ENCODE measurements at places on chromosomes 12 and 14. TPM values are rescaled to one million over a fixed set of nuclear protein-coding genes. Genes with fewer than 3 reads are reported as not detected.

GRCh38 chr12:64412459-64412858, 8.3 kb downstream of the XPOT start:
- DNase-seq: no peak

DNA sequence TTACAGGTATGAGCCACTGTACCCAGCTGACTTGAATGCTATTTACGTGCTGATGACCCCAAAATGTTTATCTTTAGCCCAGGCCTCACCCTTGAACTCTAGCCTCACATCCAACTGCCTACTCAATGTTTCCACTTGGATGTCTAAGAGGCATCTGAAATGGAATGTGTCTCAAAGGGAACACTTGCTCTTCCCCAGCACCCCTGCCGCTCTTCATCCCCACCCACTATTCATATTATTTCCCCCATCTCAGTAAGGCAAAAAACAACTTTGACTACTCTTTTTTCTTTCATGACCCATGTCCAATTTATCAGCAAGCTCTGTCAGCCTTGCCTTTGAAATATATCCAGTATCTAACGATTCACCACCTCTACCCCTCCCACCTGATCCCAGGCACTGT, 204.6 kb downstream of the PAWR start:
- no peak for DNase-seq

DNA sequence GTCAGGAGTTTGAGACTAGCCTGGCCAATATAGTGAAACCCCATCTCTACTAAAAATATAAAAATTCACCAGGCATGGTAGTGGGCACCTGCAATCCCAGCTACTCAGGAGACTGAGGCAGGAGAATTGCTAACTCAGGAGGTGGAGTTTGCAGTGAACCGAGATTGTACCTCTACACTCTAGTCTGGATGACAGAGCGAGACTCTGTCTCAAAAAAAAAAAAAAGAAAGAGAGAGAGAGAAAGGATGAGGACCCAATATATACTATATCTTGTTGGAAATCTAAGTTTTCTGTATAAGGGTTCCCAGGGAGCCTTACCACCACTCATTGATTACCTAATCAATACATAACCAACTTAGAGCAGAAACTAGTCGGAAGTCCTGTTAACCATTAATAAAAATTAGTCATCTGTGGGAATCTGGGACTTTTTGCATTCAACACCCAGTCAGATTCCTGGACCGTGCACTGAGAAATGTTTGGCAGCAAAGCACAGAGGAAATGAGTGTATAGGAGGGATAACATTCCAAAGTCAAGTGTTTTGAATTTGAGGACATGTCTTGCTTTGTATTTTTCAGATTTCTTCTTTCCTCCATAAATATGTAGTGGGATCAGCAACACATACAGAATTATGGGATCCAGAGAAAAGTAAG, 44.8 kb upstream of the NR2C1 start:
- DNase-seq: peak; percentile 86

DNA sequence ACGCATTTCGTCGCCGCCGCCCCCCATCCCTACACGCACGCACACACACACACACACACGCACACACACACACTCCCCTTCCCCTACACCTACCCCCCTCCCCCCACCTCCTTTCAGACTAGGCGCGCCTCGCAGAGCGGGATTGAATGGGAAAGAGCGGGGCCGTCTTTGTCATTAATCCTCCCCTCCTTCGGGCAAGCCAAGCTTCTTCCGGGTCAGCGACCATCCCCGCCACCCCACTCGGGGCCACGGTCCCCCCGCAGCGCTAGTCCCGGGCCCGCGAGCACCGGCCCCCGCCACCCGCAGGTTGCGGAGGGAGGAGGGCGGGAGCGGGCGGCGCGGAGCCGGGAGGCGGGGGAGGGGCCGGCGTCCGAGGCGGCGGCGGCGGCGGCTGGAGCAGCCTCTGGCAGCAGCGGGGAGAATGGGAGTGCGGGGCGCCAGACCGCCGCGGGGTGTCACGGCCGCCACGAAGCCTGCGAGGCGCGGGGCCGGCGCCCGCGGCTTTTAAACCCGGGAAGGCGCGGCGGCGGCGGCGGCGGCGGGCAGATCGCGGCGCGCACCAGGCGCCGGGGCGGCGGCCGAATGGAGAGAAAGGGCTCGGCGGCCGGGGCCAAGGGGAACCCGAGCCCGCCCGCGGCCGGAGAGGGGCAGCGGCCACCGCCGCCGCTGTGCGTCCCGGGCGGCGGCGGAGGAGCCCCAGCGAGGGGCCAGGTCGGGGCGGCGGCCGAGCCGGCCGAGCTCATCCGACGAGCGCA, at the start of gene TTC9:
TSS of gene TTC9 (plus strand) at position 369 of the 755 bp plus-strand sequence. CDS start at position 583, 214 bp downstream.
- DNase-seq: peak; percentile 35

- DNase-seq: no peak
These were observed 23.1 kb upstream of the PALS1 start for GRCh38 chr14:67218126-67218525.

The RACGAP1 gene
- 292 TPM for total RNA-seq

DNA sequence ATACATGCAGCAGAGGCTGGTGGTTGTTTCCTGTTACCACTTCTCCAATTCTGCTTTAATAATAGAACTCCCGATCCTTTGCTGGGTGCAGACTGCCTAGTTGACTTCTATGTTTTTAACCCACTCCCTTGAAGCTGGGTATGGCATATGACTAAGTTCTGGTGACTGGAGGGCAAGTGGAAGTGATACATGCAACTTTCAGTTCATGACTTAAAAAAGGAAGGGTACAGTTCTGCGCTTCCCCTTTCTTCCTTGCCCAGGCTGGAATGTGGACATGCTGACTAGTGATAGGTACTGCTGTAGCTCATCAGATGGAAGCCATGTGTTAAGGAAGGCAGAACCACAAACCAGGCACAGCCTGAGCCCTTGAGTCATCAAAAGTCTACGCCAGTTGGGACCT, 2.4 kb upstream of the A2M start:
- no peak for DNase-seq

DNA sequence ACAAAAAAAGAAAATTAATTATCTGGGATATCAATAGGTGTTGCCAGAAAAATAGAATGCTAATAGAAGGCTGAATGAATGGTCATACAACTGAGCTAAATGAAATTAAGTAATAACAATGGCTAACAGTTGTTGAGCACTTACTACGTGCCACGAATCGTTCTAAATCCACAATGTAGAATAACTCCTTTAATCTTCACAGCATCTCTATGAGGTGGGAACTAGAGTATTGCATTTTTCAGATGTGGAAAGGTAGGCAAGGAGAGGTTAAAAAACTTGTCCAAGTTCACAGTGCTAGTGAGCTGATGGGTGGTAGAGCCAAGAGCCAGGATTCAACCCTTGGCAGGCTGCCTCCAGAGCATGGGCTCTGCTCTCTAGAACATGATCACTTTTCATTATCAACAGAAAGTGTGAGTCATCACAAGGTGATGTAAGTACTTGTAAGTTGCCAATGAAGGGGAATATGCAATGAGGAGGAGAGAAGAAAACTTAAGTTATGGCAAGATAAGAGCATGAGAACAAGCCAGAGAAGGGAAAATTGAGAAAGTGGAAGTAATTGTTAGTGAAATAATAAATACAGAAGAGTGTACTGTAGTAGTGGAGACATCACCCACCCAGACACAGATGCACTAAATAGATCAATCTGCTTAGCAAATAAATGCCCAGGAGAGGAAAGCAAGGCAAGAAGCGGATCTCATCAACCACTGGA, 122.1 kb downstream of the PRKD1 start:
- DNase-seq: peak; percentile 81

The PLBD1 gene
- total RNA-seq: 1.9 TPM

The VRTN gene
- total RNA-seq: not detected

DNA sequence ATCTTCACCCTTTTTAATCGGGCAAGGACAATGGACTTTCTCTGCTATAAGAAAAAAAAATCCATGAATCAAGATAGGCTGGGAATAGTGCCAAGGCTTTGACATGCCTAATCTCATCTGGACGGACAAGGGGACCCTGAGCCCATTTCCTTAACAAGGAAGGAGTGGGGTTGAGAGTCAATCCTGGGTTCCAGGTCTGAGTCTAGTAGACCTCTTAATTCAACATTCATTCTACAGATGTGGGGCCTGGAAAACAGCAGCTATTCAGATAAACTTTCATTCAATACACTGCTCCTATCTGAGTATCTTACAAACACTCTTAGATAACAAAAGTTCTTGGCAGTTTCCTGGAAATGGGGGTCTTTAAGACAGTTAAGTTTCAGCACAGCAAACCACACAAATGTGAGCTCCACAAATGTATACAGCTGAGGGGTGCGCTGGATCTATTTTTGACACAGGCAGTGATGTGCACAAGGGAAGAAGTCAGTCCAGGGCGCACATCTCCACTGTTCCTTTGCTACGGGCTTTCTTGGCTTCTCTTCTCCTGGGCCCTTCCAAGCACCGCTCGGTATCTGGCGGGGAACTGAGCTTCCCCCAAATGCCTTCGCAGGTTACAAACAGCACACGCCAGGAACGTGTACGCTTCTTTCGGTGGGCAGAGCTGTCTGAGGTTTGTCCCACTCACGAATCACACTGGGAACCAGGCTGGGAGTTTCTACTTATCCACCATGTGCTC, 82.2 kb upstream of the GPR68 start:
- DNase-seq: no peak

The BDKRB2 gene
- 8.5 TPM for total RNA-seq

GRCh38 chr12:88867510-88867909, 287.2 kb upstream of the KITLG start:
- no peak for DNase-seq

DNA sequence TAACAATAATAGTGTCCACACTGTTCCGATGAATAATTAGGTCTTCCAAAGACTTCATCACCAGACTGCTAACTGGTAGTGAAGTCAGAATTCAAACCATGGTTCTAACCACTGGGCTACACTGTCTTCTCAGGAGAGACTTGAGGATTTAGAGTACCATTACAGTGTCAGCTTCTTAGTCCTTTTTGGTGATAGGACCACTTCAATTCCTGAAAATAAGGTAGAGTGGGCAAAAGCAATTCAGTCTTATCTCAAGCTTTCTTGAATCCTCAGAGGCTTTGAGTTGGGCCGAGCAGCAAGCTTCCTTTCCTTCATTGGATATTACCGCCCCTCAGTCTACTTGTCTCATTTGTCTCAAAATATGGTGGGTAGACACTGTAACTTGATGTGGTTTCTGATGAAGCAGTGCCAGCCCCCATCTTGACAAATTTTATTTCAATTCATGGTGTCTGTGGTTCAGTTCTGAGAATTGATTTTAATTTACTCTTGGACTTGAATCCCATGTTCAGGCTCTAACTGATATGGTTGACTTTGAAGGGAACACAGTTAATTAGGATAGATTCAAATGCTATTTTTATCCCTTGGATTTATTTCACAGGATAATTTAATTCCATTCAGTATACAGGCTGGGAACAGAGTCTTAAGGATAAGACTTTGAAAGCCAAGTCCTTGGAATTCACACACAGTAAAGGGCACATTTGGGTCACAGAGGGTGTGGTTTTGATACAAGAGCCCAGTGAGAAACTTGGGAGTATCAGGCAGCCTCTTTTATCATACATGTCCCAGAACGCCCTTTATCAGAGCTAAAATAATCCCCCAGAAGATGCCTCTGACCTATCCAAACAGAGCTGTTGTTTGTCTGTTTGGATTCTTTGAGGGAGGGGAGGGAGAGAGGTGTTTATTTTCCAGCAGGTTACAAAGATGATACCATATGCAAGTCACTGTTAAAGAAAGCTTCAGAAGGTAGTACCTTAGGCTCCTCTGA, 167.3 kb downstream of the PRKCH start:
- DNase-seq: no peak

DNA sequence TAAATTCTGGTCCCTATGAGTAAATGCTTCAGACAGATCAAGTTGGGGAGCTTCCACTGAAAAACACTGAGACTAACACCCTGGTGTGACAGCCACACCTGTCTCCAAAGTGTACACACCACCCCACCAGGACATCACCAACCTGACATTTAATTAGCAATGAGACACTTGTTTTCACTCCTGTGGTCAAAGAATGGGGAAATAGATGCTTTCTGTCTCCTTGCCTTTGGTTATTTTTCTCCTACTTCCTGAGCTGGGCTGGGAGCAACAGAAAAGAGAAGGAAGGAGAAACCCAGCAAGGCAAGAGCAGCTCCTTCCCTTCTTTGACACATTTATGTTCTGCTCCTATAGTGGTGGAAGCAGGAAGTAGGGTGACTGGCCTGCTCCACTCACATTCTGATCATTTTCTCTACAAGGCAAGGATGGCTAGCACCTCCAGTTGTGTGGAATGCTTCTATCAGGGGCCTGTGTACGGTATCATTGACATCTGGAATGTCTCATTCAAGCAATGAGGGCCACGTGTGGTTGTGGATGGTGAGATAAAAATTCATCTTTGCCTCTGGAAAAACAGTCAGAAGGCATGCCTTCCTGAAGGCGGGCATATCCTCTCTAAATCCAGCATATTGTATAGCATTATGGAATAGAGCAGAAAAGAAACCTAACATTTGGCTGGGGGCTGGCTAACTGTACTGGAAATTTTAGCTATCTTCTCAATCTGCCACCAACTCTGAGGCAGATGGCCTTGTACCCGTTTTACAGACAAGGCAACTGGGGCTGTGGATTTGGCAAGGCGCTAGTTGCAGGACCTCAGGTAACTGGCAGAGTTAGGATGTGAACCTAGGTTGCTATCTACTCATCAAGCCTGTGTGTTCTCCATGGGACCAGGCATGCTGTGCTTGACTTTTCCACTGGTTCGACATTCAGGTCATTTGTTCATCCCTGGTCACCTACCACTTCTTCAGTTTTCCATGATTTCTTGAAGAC, 24.8 kb upstream of the LGALS3 start:
- no peak for DNase-seq

- peak; percentile 92 for DNase-seq
These were observed 585 bp upstream of the TEAD4 start for GRCh38 chr12:2958432-2959191.

The BEGAIN gene
- total RNA-seq: 14.1 TPM

DNA sequence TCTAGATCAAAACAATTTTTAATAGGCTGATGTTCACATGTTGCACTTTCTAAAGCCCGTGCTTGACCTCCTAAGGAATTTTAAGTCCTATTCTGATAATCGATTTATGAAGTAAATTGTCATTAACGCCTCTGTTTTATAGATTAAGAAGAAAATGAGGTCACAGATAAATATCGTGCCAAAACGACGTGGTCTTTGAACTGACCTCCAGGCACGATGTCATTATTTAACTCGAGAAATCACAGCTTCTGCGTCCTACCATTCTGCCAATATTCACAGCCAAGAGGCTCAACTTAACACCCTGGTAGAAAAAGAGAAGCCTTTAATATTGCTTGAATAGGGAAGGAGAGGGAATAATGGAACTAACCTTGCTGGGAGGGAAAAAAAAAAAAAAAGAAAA, 888 bp upstream of the EEA1 start:
- DNase-seq: no peak

DNA sequence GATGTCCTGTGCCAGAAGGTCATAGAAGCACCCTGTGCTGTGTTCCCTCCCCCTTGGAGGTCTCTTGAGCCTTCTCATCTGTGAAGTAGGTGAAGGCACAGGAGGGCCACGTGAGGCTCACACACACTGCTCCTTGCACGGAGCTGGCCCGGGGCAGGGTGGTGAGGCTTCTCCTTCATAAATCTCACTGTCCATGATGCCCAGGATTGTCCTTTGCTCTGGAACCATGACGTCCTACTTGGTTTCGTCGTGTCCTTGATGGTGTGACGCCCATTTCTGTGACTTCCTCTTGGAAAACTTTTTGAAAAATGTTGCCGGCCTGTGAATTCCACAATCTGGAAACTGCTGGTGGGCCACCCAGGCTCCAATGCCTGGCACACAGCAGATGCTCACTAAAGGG, 34.4 kb downstream of the SH2B3 start:
- no peak for DNase-seq

GRCh38 chr14:73295198-73295796, 58.0 kb downstream of the PAPLN start:
- DNase-seq: peak; percentile 25

The ITGA7 gene
- total RNA-seq: 2.4 TPM

GRCh38 chr12:3363608-3364007, 127.4 kb upstream of the PRMT8 start:
- DNase-seq: no peak

Data from Daoy (cell line).